ENCODE measurements at places on chromosomes 7 and 10.

DNA sequence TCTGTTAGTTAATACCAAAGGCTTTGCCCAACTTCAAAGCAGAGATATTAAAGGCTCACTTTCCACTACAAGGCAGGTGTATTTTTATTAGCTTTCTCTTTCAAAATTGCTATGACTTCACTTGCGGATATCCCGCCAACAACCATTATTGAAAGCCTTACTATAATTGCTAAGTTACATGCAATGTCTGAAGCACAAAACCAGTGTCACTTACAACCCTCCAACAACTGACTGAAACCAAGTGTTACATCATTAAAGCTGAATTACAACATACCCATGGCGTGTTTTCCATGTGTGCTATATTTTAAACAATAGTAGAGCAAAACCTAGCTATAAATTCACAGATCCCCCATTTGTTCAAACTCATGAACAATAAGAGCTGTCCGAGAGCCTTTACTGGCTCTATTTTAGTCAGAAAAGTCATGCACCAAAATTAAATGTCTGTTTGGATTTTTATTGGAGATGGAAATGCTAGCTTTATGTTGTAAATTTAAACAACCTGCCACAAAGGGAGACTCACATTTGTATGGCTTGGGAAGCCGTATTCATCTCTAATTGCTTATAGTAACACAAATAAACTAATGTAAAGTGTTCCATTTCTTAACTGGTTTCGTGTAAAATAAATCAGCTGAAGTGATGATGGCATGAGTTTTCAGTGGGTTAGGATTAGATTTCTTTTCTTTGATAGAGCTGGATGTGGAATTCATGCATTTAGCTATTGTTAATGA lies 227.1 kb downstream of the AGMO start:
- DNase-seq, result no peak

- no peak for DNase-seq
Observed at GRCh38 chr7:159035571-159036073, 109.0 kb downstream of the VIPR2 start.

DNA sequence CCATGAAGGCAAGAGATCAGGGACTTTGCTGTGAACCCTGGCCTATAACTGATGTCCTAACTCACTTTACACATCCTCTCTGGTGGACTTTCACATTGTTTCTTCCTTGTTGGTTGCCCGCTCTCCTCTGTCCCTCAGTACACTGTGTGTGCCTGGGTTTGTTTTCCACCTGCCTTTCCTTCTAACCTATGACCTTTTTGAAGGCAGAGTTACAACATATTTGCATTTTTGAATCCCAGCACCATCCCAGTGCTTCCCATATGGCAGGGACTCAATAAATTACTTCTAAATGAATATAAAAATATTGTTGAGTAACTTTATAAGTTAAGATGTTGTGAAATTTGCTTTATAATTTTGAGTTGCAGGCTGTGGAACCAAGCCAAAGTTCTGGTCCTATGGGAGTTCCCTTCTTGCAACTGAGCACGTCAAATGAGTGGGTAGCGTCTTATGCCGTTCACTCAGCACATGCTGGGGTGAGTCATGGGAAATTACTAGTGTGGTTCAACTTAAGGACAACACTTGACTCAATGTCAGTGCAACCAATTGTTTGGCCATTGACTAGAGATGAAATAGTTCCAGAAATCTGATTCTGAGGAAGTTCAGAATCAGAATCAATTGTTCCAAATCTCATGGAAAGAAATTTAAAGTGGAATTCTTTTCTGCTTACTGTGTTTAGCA lies 250.9 kb downstream of the TWIST1 start:
- DNase-seq, result no peak

DNA sequence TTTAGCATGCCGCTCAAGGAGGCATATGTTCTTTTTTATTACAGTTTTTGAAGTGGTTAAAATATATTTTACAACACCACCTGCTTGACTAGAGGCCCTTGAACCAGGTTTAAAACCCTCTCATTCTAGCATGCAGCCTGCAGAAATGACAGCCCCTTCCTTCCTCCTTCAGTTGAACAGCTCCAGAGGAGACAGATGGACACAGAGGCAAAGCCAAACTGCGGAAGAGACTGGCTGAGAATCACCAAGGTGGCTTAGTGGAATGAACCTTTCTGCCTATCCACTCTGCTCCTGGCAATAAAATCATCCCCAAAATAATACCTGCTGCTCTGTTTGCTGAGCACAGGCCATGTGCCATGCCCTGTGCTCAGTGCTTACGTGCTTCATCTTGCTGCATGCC lies 23.9 kb upstream of the PLPP4 start:
- DNase-seq, result no peak

- DNase-seq, result no peak
Observed at GRCh38 chr7:41624818-41625217, 78.1 kb downstream of the INHBA start.

- DNase-seq, result no peak
Observed at GRCh38 chr7:15839416-15840100, 153.1 kb upstream of the MEOX2 start.

DNA sequence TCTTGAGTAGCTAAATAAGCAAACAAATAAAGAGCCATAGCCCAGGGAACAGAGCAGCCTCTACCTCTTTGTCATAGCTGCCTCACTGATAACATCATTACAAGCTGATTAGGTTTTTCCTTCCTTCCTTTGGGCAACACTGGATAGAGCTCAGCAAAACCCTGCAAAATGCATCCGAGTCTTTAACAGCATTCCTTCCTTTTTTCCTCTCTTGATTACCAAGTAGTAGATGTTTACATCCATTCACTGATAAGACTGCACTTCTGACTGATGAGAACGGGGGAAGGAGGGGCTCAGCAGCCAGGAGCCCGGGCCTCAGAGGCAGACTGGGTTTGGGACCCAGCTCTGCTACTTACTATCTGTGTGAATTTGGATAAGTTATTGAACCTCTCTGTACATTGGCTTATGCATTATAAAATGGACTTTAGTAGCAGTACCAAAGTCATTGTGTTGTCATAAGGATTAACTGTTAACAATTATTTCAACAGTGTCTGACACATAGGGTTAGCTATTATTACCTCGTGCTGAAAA lies 214.2 kb downstream of the ANK3 start:
- DNase-seq, result no peak

- no peak for DNase-seq
Observed at GRCh38 chr10:132304756-132305509, 2.8 kb downstream of the STK32C start.

DNA sequence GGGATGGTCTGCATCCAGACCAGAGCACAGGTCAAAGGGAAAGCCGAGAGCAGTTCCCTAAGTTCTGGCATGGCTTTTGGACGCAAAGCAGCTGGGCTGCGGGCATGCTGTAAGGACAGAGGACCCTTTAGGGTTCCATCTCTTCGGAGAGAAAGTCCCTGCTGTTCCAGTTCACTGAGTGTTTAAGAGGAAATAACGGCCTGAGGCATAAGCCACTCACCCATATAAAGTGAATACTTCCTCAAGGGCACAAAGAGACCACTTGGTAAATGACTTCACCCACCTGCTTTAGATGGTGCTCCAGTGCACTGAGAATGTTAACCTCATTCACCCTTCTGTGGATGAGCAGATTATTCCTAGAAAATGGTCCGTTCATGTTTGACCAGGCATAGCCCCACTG lies 586.7 kb upstream of the GALNT17 start:
- no peak for DNase-seq

DNA sequence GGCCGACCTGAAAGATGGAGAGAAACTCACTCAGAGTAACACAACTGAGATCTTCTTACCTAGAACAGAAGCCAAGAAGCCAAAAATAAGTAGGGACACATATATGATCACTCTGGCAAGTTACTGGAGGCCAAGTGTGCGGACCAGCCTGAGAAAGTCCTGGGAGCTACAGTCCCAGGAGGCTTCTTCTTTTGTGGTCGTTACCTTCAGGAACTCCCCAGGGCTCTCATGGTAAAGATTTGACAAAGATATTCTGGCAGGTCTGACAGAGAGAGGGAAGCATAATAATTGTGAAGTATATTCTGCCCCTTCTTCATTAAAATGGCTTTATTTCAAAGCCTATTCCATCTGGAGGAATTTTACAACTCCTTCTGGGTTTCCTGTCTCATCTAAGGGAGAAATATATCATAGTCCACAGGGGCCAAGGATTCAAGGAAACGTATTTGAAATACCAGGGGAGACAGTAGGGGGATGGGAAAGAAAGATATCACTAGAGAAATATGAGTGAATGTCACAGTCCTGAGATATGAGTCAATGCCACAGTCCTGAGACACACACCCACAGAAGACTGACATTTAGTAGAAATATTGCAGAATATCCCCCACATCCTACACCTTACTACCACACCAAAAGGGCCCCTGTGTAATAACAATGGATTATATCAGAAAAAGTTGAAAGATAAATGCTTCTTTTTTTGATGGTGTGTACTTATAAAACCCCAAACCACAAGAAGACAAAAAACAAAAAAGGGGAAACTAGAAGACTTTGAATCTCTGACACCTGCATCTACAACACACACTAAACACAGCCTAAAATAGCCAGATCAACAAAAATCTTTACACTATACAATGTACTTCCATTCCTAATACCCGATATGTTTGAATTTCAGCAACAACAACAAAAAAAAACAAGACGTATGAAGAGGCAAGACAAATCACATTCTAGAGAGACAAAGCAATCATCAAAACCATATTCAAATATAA lies 594.2 kb upstream of the NRG3 start:
- DNase-seq, result no peak

DNA sequence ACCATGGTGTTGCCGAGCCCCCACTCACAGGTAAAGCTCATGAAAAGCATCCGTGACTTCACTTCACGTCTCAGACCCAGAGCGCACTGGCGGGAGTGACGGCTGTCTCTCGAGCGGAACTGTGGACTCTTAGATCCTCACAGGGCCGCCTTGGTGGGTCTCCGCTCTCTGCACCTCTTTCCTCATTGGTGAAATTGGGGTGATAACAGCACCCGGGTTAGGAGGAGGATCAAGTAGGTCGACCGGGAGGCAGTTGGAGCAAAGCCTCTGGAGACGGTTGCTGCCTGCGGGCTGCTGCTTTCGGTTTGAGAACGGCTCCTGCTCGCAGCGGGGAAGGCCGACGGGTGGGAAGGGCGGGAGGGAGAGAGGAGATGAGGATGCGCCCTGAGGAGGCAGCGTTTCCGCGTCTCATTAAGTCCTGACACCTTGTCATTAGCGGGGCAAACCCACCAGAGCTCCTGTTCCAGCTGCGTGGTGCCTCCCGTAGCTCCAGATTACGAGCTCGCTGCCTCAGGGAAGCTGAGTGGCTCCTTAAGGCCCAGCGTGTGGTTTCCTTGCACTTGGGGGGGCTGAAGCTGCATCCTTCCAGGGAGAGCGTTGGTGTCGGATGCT lies 51.9 kb upstream of the CFAP46 start:
- no peak for DNase-seq

- DNase-seq, result no peak
Observed at GRCh38 chr10:36647540-36647939, 477.9 kb upstream of the ANKRD30A start.

GRCh38 chr10:52778511-52779392 lies 6.2 kb upstream of the MBL2 start:
- DNase-seq, result no peak

DNA sequence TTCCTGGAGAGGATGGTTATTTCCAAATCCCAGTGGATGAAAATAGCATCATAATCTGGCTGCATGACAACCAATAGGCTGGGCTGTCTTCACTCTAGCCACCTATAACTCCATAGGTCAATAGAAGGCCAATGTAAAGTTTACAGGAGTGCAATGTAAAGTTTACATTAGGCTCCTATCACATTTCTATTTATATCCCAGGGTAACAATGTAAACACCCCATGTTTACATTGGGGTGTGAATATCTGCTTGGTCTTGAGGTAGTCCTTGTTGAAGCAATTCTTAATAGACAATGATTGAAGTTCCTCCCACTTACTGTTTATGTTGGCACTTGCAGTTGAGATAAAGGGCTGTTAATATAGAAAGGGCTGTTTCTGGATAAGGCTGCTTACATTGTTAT lies 21.5 kb downstream of the CH25H start:
- DNase-seq, result no peak

- no peak for DNase-seq
Observed at GRCh38 chr7:30648744-30649540, 33.3 kb downstream of the CRHR2 start.

DNA sequence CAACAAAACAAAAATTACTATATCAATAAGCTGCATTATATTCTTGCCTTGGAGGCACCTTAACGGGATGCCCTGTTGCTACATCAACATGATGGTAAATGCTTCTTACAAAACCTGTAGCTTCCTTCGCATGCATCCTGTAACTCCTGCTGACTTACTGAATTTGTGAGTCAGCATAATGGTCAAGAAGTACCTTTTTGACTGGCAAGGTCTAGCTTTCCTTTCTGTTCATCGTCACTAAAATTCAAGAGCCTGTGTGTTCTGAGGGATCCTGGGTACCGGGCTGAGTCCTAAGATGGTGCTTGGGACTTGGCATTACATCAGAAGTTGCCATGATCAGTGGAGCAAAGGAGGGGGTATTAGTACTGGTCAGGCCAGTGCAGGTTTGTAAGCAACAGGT lies 4.9 kb downstream of the PFKFB3 start:
- no peak for DNase-seq

DNA sequence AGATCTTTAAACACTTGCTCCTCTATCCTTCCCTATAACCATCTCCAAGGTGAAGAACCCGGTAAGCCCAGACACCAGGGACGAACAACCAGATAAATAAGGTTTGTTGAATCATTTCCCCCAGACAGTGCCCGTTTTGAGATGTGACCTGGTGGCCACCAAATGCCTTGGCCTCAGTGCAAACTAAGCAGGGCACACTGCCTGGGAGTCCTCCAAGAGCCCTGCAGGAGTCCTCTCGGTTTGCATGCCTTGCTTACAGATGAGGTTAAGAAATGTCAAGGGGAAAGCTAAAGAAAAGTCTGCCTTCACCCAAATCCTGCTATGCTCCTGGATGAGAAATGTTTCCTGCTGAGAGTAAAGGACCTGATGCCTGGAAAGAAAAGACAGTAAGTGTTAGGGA lies 31.6 kb downstream of the SLIT1 start:
- no peak for DNase-seq

- no peak for DNase-seq
Observed at GRCh38 chr7:105016709-105017656, 3.0 kb downstream of the KMT2E start.

- DNase-seq, result no peak
Observed at GRCh38 chr10:125006188-125006680, 64.3 kb downstream of the ZRANB1 start.

- DNase-seq, result no peak
Observed at GRCh38 chr7:29309041-29309854, 114.7 kb downstream of the CHN2 start.

- DNase-seq, result no peak
Observed at GRCh38 chr7:6307762-6308161, 35.3 kb upstream of the CYTH3 start.

- DNase-seq, result no peak
Observed at GRCh38 chr10:4013651-4014121, 228.7 kb upstream of the KLF6 start.

- no peak for DNase-seq
Observed at GRCh38 chr7:36367561-36368077, 22.0 kb upstream of the ANLN start.

DNA sequence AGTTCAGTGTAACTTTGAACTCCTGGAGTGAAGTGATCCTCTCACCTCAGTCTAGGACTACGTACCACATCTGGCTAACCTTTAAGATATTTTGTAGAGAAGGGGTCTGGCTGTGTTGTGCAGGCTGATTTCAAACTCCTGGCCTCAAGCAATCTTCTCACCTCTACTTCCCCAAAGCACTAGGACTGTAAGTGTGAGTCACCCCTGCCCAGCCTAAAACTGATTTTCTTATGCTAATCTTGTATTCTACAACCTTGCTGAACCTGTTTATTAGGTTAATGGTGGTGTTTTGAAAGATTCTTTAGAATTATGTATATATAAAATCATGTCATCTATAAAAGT lies 58.0 kb downstream of the LCOR start:
- no peak for DNase-seq

GRCh38 chr10:5905854-5906507 lies 15.9 kb downstream of the FBH1 start:
- DNase-seq, result no peak

Data from hematopoietic multipotent progenitor cell treated with erythropoietin and hydrocortisone succinate and interleukin-3 and kit ligand, for 15 days (in vitro differentiated cells).